ENCODE measurements at places on chromosomes 13 and 19.
A peak's percentile ranks its signal among the peaks of the same experiment; 100 is the strongest.

DNA sequence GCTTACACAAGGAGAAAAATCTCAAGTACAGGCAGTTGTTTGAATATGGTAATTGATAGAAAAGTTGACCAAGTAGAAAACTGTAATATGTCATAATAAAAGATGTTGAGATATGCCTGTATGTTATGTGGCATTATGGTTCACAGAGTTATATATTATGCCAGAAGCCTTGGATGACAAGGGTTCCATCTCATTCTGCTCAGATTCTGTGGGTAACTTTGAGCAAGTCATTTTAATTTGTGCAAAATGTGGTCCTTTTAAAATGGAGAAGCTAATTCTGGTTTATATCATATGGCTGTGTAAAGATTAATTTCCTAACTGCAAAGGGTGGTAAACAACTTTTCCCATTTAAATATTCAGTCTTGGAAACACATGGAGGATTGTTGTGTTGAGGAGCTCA, 180.9 kb downstream of the GPC6 start:
- DNase-seq = no peak

DNA sequence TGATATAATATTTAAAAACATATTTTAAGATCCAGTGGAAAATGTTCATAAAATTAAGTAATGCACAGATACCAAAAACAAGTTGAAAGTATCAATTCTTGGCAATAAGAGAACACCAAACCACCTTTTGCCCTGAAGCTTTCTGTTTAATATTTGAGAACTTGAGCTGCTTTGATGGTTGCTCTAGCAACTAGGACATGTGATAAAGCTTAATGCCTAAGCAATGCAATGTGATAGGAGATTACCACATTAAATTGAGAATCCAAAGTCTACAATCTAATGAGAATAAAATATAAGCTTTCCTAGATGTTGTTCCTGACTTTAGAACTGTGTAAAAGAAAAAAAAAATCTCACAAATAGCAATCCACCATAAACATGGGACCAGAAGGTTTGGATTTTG, 1367.5 kb upstream of the PCDH9 start:
- DNase-seq = no peak

- DNase-seq = no peak
Measured at GRCh38 chr13:72508392-72508791, 219.0 kb downstream of the MZT1 start.

- DNase-seq = no peak
Measured at GRCh38 chr13:42946927-42947326, 45.1 kb downstream of the EPSTI1 start.

DNA sequence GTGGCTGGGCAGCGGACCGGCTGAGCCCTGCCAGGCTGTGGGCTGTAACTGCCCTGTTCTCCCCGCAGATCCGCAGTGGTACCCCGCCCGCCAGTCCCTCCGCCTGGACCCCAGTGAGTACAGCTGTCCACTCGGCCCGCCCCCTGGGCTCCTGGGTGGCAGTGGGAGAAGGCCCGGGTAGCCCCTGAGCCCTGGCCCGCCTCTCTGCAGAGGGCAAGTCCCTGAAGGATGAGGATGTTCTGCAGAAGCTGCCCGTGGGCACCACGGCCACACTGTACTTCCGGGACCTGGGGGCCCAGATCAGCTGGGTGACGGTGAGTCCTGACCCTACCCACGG, 8.3 kb downstream of the NDUFB7 start:
- no peak for DNase-seq

GRCh38 chr19:31337008-31337914, 12.0 kb downstream of the TSHZ3 start:
- DNase-seq = no peak

DNA sequence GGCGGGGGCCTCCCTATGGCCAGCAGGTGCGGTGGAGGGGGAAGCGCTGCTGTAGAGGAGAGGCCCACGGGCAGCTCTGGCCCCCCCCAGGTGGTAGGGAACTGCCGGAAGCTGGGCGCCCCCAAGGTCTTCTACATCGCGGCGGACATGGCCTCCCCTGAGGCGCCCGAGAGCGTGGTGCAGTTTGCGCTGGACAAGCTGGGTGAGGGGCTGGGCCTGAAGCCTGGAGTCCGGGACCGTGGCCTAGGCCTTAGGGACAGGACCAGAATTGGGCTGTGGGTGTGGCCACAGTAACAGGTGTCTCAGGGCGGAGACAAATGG, 3.8 kb upstream of the RPL36 start:
- DNase-seq = no peak

DNA sequence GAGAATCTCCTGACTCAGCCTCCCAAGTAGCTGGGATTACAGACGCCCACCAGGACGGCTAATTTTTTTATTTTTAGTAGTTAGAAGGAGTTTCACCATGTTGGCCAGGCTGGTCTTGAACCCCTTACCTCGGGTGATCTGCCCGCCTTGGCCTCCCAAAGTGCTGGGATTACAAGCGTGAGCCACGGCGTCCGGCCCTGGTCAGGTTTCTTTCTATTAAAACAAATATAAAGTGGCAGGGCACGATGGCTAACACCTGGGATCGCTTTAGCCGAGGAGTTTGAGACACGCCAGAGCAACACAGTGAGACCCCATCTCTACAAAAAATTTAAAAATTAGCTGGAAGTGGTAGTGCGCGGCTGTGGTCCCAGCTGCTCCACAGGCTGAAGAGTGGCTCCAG, 1.5 kb upstream of the MED25 start:
- DNase-seq = no peak

GRCh38 chr13:109979228-109979627, 192.8 kb upstream of the IRS2 start:
- no peak for DNase-seq

- DNase-seq = no peak
Measured at GRCh38 chr13:75432045-75432444, 49.9 kb downstream of the TBC1D4 start.

DNA sequence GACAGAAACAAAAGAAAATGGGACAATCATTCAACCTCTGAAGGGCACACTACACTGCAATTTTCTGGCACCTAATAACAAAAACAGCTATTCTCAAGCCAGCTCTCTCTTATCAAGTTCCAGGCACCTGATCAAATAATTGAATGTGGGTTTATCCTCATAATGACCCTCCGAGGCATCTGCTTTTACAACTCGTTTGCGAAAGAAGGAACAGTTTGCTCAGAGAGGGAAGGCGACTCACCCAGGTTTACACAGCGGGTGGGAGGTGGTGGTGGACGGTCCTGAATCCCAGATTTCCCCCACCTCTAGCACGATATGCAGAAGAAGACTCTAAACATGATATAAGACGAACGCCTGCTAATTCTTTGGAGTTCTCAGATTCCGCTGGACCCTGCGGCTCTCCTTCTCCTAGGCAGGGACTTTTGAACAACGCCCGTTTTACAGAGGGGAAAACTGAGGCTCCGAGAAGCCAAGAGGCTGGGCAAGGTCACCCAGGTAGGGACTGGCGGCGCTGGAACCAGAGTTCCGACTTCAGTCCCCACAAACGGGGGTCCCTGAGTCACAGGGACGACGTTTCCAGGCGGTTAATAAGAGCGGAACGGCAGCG, 641 bp downstream of the SGTA start:
- DNase-seq = no peak

DNA sequence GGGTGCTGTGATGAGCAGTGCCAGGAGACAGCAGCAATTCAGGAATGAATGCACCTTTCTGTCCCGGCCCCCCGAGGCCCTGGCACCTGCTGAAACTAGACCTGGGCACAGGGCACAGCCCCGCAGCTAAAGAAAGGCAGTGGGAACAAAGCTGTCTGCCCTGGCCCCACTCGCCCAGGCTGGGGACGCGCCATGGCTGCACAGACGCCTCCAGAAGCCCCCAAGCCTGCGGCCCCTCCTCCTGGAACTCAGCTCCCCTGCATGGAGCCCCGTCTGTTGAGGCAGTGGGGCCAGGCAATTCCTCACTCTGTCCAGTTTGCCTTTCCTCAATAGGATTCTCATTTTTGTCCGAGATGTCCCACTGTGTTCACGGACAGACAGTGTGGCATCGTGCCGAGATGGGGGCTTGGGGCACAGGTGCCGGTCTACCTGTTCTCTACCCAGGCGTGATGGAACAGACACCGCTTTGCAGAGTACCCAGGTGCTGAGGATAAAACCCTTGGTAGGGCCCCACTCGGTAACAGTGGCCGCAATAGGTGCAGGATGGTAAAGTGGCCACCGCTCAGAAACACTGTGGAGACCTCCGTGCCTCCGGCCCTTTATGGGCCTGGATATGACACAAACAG, 146.5 kb upstream of the SOX1 start:
- no peak for DNase-seq

GRCh38 chr19:13960863-13961784, 8.8 kb downstream of the DCAF15 start:
- no peak for DNase-seq

GRCh38 chr13:83352391-83352790, 529.9 kb downstream of the SLITRK1 start:
- no peak for DNase-seq

GRCh38 chr13:19860884-19861655, 2.4 kb downstream of the ZMYM5 start:
- DNase-seq = no peak

GRCh38 chr13:30593001-30593400, 24.7 kb upstream of the USPL1 start:
- DNase-seq = no peak

DNA sequence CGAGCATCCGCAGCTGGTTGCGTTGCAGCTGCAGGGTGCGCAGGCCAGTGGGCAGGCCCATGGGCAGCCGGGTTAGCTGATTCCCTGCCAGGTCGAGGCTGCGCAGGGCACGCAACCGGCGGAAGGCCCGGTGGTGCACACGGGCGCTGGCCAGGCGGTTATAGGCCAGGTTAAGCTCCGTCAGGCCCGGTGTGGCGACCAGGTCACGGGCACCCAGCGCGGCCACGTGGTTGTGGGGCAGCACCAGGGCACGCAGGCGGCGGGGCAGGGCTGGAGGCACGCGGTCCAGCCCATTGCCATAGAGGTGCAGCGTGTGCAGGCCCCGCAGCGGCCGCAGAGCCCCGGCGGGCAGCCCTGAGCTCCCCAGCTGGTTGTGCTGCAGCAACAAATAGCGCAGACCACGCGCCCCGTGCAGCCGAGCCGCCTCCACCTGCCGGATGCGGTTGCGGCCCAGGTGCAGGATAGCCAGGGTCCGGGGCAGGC, 5.3 kb downstream of the PODNL1 start:
- no peak for DNase-seq

DNA sequence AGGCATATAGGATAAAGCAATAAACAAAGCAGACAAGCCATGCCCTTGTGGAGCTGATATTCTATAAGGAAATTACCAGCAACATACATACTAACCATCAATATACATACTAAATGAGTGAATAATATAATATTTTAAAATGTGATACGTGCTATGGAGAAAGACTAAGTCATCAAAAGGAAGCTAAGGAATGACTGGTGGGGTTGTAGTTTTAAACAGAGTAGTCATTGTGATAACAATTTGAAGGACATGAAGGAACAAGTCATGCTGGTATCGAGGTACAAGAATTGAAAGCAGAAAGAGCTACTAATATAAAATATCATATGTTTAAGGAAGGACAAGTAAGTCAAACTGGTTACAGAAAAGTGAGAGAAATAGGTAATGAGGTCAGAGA, 894.9 kb upstream of the PCDH9 start:
- no peak for DNase-seq

- no peak for DNase-seq
Measured at GRCh38 chr19:46821512-46822409, 28.9 kb downstream of the AP2S1 start.

DNA sequence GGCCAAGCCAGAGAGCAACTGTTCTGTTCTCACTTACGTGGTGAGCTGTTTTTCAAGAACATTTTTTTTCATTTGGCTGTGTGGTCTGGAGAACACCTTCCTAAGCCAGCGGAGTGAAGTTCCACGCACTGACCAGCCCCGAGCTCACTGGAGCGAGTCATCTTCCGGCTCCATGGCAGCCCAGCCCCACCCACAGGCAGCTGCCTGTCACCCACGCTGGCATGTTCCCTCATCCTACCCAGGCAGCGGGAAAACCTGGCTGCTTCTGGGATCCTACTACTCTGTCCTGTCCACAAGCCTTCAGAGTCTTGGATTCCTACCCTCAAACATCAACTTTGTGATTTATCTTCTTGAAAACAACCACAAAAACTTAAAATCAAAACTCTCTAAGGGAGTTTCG, 76.2 kb downstream of the GGACT start:
- no peak for DNase-seq

DNA sequence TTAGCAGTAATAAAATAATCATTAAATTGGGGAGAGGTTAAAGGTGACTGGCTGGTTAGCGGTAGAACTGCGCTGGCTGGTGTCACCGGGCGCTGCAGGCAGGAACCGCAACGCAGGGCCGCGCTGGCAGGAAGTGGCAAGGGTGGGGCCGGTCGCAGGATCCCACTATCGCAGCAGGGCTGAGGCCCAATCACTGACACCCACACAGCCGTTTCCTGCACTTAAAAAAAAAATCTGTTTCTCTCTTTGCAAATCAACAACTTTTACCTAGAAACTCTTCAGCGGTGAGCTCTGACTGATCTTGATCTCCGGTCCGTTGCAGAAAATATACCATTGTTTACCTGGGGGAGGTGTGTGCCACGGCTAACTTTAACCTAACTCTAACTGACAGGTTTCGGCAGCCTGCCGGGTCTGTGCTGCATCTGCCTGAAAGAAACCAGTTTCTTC, 46.9 kb downstream of the KLF2 start:
- peak; percentile 88 for DNase-seq

DNA sequence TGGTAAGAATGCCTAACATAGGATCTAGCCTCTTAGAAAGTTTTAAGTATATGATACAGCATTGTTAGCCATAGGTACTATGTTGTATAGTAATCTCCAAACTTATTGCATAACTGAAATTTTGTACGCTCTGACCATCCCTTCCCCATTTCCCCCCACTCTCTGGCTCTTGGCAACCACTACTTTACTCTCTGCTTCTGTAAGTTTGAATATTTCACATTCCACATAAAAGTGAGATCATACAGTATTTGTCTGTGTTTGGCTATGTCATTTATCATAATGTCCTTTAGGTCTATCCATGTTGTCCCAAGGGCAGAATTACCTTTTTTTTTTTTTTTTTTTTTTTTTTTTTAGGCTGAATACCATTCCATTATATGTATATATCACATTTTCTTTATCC, 396.9 kb downstream of the DLEU7 start:
- DNase-seq = no peak

- DNase-seq = no peak
Measured at GRCh38 chr13:79427883-79428282, 21.8 kb upstream of the RBM26 start.

DNA sequence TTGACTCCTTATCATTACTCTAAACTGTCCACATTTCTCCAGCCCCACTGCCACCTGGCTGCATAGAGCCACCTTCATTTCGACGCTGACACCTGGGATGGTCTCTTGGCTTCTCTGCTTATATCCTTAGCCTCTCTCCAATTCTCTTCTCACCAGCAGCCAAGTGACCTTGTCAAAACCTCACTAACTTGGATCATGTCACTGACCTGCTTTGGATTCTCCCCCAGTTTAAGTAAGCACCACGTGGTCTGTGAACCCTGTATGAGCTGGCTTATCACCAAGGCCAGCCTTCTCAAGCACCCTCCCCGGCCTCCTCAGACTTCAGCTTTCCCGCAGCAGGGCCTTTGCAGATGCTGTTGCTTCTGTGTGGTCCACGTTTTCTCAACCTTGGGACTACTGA, 12.3 kb upstream of the GGACT start:
- no peak for DNase-seq

- DNase-seq = peak; percentile 69
Measured at GRCh38 chr19:40609561-40610395, 8.6 kb downstream of the LTBP4 start.

GRCh38 chr19:5038631-5039271, 69.8 kb downstream of the KDM4B start:
- DNase-seq = no peak

GRCh38 chr19:4258181-4258580, 11.3 kb downstream of the YJU2 start:
- DNase-seq = no peak

Data from activated CD4-positive, CD25-positive, alpha-beta regulatory T cell (primary cell).